ENCODE measurements at places on chromosomes 2 and 18. TPM values are rescaled to one million over a fixed set of nuclear protein-coding genes. Genes with fewer than 3 reads are reported as not detected.
A peak's percentile ranks its signal among the peaks of the same experiment; 100 is the strongest.

DNA sequence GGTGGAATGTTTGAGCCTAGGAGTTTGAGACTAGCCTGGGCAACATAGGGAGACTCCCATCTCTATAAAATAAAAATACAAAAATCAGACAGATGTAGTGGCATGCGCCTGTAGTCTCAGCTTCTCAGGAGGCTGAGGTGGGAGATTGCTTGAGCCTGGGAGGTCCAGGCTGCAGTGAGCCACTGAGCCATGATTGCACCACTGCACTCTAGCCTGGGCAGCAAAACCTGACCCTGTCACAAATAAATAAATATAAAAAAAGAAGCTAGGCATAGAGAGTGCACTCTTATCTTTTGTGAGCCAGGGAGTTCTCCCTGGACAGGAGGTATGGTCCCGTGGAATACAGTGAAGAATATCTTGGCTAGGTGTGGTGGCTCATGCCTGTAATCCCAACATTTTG, 11.0 kb upstream of the KYNU start:
- DNase-seq: no peak

- no peak for DNase-seq
These were observed 135.1 kb downstream of the NCOA1 start for GRCh38 chr2:24626131-24626530.

GRCh38 chr2:194494401-194494800, 1162.6 kb upstream of the SLC39A10 start:
- DNase-seq: peak; percentile 21

The RTP5 gene
- 0.24 TPM for total RNA-seq

DNA sequence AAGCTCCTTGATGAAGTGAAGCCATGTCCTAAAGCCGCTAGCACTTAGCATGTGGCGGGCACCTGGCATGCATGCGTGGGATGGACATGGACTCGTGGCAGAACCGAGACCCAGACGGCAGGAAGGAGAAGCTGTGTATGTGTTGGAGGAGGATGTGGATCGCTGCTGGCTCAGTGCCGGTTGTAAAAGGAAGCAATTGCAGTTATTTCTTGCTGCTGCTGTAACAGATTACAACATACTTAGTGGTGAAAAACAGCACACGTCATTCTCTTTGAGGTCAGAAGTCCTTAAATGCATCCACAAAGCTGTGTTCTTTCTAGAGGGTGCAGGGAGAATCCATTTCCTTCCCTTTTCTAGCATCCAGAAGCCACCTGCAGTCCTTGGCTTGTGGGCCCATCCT, 74.6 kb downstream of the AGAP1 start:
- DNase-seq: no peak

DNA sequence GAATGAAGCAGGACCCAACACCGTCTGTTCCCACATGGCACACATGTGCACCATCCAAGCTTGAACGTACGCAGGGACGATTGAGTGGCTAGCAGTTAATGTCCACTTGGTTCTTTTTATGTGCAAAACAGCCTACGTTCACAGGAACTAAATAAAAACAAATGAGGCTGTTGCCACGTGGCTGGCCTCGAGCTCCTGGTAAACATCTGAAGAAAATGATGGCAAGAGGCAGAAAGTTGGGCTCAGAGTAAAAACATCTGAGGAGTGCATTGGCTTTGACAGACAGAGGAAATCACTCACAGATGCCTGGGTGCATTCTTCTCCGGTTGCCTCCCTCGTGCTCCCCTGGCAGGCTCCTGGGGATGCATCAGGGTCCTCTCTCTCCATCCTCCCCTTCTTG, 177.9 kb downstream of the NRP2 start:
- no peak for DNase-seq
